T-cell (primary cell): ENCODE measurements at places on chromosomes 1 and 21.

GRCh38 chr1:171245458-171246064 lies 2.7 kb upstream of the FMO1 start:
- DNase-seq: peak; percentile 51

- DNase-seq: no peak
Measured at GRCh38 chr1:224185208-224185607, 2.2 kb downstream of the DEGS1 start.

- no peak for DNase-seq
Measured at GRCh38 chr1:244089561-244089960, 38.5 kb downstream of the ZBTB18 start.

- no peak for DNase-seq
Measured at GRCh38 chr1:234976861-234977680, 151.6 kb downstream of the TOMM20 start.

DNA sequence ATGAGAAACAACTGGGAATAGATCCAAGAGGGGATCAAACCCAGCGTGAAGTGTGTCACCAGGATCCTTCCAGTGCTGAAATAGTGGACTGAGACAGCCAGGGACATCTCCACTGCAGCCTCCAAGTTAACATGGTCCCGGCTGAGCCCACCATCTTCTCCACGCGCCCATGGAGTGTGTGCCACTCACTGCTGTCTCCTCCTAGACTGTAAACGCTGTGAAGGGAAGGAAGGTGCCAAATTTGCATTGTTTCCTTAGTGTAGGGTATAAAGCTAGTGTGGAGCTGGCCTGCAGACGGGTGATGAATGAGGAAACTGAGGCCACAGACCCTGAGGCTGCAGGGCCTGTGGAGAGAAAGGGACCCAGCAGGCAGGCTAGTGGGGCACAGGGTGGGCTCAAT lies 183.6 kb downstream of the FOXD2 start:
- no peak for DNase-seq

- DNase-seq: no peak
Measured at GRCh38 chr1:115596080-115596780, 45.5 kb upstream of the VANGL1 start.

DNA sequence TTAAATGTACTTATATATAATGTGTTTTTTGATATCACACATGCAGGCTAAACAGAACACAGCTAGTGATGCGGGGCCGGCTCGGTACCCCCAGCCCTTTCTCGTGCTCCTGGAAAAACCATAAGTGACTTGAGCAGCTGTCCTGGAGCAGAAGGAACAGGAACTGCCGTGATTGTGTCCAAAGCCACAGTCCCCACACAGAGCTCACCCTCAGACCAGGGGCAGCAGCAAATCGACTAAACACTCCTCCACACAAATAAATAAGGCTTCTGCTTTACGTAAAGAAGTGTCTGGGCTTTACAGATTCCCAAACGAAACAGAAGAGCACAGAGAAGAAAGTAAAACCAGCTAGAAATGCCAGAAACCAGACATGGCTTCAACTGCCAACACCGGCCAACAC lies 9.6 kb downstream of the UBE2J2 start:
- DNase-seq: no peak

DNA sequence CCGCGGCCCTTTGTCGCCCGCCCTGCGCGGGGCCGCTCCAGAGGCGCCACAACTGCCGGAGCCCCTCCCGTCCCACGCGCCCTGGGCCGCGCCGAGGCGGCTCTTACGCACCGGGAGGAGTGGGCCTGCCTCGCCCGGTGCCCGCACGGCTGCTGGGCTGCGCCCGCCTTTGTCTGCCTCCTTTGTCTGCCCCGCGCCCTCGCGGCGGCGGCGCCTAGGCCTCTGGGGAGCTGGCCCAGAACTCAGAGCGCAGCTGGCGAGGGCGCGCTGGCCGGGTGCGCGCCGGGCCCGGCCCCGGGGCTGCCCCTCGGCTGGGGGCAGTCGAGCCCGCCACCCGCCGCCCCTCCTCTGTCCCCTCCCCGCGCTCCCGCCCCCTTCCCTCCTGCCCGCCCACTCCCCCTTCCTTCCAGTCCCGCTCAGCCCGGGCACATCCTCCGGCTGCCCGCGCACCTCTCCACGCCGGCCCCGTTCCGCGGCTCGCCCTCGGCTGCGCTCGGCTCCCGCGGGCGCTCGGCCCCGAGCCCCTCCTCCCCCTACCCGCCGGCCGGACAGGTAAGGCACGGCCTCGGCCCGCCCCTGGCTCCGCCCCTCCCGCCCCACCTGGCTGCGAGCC lies at the start of gene DRAXIN:
TSS of gene DRAXIN (plus strand) at position 409 of the 613 bp plus-strand sequence. CDS start 14,549 bp downstream, outside the sequence.
- no peak for DNase-seq
